ENCODE measurements at places on chromosomes 4 and X.

DNA sequence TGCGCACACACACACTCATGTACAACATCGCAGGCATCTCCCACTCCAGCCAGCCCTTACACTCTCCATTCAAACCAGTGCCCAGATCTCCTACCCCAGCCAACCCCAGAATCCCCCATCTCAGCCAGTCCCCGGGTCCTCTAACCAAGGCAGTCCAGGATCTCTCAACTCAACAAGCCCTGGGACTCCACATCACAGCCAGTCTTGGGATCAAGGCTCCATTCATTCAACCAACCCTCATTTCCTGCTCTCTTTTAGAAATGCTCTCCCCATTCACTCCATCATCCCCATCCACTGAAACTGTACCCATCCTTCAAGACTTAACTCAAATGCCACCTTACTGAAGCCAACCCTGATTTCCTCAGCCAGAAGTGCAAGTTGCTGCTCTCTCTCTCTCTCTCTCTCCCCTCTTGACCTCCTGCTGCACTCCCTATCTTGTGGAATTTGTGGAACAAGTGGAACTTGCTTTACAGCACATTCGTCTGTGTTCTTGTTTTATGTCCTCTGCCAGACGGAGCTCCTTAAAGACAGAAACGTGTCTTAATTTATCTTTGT, 40.6 kb upstream of the IQSEC2 start:
- no peak for DNase-seq

- no peak for DNase-seq
Measured at GRCh38 chr4:184039963-184040383, 134.9 kb downstream of the STOX2 start.

DNA sequence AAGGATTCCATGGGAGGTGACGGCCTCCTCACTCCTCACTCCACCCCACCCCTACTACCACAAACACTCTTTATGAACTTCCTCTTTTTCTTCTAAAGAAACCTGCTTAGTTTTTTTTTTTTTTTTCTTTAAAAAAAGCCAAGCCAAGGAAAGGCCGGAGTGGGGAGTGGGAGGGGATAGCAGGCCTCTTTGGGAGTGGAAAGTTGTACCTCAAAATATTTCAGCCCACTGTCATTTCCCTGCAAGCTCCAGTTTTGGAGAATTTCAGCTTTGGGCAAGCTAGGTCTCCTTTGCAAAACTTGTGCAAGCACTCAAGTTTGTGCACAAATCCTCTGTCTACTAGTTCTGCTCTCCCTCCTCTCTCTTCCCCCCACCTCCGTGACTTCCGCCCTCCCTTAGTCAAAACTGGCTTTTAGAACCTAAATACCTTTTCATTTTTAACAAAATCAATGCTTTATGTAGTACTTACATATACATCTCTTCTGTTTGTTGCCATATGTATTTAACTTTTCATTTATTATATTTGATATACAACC, 512 bp upstream of the ANTXR2 start:
- no peak for DNase-seq

DNA sequence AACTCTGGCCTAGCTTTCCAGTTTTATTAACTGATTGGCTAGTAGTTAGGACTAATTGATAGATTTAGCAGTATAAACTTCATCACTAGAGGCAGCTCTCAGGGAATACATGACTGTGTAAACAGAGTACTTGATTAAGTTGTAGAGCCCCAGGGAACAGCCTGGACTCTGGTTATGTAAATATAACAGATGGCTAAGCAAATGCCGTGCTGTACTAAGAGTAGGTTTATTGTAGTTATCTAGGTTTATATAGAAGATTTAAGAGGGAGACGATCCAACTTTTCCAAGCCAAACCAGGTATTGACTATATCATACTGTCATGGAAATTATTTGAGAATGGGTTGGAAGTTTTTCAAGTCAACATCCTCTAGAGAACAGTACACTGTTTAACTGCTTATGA, 463.4 kb upstream of the GRID2 start:
- no peak for DNase-seq

DNA sequence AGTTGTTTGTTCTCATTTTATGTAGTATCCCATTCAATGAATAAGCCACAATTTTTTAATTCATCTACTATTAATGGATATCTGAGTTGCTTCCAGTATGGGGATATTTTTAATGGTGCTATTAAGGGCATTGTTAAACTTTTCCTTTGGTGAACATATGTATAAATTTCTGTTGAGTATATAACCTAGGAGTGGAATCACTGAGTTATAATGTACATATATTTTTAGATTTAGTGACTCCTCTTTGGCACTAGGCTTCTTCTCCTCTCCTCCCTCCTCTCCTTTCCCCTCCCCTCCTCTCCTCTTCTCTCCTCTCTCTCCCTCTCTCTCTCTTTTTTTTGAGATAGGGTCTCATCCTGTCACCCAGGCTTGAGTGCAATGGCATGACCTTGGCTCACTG, 26.4 kb downstream of the RBM47 start:
- DNase-seq: no peak

DNA sequence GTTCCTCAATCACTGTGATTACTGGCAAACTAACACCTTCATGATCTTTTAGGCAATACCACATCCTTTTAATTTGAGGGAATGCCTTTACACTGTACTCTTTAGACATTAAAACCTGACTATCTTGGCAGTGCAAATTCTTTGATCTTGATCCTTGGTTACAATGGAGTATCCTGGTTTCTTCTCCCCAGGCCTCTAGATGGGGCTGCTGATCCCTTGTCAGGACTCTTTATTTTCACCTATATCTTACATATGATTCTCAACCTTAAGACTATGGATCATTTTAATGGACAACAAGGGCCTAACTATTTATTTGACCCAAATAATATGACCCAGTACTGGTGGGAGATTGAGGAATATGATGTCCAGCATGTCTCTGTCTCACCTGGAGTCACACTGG, 1005.5 kb upstream of the INTU start:
- DNase-seq: no peak

- no peak for DNase-seq
Measured at GRCh38 chr4:8115203-8115520, 43.5 kb downstream of the ABLIM2 start.

- no peak for DNase-seq
Measured at GRCh38 chr4:7134737-7135388, 57.5 kb upstream of the SORCS2 start.

DNA sequence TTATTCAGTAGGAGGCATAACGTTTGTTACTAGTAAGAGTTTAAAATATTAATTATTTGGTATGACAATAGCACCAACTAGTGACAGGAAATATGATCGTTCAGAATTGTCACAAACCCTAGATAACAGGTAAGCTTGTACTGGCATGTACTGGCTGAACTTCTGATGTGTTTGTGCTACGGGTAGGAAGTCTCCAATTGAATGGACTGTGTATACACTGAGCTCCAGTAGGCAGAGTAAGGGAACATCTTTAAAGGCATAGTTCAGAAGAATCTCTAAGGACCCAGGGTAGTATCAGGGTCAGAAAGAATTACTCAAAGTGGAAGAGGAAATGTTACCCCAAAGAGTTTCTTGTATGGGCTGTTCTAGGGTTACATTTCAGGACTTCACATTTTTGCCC, 230.4 kb downstream of the EDA2R start:
- DNase-seq: peak; percentile 67

DNA sequence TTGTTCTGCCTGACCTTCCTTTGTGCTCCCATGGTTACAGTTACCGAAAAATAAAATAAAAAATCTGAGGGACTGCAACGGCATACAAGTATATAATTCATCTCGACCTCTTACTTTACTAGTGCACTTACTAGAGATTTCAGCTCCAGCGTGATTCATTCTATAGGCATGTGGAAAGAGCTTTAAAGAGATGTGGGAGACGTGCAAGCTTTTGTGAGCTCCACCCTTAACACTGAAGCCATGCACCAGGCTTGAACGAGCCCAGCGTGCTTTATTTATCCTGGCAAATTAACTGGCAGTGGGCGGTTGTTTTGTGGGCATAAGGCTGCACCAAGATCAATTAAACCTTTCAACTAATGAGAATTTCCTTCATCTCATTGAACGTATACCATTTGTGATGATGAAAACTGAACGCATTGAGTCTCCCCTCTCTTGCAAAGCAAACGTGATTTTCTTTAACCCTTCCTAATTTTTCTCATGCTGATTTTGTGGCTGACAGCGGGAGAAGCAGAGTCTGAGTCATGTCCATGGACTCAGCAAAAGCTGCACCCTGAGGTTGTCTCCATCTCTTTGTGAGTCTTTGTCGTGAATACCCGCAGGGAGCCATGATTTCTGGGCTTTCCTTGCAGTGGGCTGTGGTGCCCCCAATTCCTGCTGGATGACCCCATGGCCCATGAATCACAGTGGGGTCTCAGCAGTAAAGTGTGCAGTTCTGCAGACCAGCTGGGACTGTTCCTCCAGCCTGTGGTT, 60.1 kb downstream of the MXRA5 start:
- no peak for DNase-seq

DNA sequence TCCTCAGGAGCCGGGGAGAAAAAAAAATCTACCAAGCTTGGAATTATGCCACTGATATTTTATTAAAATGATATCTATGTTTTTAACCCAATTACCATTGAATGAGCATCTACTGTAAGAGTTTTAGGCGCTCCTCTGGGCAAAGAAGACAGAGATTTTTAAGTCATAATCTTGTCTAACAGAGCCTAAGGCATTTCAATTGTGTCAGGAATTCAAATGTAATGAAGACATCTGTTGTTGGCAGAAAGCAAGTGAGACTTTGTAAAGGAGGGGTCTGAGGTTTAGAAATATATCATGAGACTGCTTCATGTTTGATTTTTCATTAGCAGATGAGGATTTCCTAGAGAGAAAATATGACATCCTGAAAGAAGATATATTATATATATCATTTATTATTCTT, 1158.1 kb downstream of the FSTL5 start:
- no peak for DNase-seq

- DNase-seq: no peak
Measured at GRCh38 chrX:12229986-12230385, 91.7 kb downstream of the FRMPD4 start.

- no peak for DNase-seq
Measured at GRCh38 chr4:127783026-127783769, 1.1 kb downstream of the HSPA4L start.

GRCh38 chr4:132063829-132064228, 1085.3 kb upstream of the PCDH10 start:
- no peak for DNase-seq

GRCh38 chrX:15998350-15998749, 125.0 kb upstream of the GRPR start:
- no peak for DNase-seq

DNA sequence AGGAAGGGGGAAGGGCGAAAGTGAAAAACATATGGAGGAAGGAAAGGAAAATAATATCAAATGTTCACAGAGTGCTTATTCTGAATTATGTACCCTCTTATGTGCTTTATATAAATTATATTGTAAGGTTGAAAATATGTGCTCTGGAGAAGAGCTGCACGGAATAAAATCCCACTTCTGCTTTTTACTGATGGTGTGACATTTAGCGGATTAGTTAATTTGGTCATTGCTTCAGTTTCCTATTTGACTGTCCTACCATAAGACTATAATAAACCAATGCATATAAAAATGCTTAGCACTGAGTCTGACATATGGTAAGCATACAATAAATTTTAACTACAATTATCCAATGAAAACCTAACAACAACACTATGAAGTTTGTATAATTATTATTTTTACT, 86.2 kb downstream of the NPFFR2 start:
- no peak for DNase-seq

DNA sequence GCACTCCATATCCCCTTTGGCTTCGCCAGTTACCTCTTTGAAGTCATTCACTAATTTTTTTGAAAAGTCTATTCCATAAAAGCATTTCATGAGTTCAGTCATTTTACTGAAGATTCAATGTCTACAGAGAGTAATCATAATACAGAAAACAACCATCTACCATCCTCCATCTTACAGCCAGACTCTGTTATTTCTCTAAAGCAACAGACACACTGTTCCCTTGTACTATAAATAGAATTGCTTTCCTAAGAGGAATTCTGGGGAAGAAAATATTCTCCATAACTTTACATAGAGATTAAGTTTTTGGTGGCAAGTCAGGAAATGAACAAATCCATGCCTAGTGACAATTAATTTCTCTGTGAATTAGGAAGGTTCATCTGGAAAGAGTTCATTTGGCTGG, 37.0 kb downstream of the XK start:
- no peak for DNase-seq

GRCh38 chrX:97290199-97290598, 406.5 kb downstream of the RPA4 start:
- DNase-seq: no peak

- DNase-seq: no peak
Measured at GRCh38 chr4:173666-174314, 49.5 kb downstream of the ZNF718 start.

GRCh38 chr4:99473131-99473530, 37.7 kb upstream of the C4orf17 start:
- DNase-seq: no peak

- DNase-seq: peak; percentile 40
Measured at GRCh38 chrX:151397741-151398070, 700 bp downstream of the VMA21 start.

- DNase-seq: no peak
Measured at GRCh38 chr4:186345184-186345583, 79.2 kb downstream of the F11 start.

DNA sequence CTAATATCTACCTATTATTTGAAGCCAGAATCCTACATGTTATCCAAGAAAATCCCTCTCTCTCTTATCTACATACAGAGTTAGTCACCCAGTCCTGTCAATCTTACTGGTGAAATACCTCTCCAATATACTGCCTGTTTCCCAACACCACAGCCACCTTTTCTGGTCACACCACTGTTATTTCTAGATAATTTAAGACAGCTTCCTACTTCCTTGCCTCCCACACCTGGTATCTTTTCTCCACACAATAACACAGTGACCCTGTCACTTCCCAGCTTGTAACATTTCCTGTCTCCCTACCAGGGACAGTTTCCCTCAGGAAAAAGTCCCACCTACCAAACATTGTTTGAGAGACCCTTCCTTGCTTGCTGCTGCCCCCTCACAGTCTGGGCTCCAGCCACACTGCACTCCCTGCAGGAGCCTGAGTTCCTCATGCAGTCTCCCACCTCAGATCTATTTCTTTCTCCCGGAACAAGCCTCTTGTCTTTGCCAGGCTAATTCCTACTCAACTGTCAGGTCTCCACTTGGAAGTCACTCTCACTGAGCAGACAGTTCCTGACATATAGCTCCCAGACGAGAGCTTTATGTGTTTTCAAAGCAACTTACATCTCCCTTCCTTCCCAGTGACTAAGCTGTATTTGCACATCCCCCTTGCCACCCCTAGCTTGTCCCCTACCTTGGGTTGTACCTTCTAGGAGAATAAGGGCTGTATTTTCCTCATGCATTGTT, 73.6 kb upstream of the QRFPR start:
- DNase-seq: no peak

- DNase-seq: no peak
Measured at GRCh38 chr4:24056289-24056688, 166.4 kb upstream of the PPARGC1A start.

DNA sequence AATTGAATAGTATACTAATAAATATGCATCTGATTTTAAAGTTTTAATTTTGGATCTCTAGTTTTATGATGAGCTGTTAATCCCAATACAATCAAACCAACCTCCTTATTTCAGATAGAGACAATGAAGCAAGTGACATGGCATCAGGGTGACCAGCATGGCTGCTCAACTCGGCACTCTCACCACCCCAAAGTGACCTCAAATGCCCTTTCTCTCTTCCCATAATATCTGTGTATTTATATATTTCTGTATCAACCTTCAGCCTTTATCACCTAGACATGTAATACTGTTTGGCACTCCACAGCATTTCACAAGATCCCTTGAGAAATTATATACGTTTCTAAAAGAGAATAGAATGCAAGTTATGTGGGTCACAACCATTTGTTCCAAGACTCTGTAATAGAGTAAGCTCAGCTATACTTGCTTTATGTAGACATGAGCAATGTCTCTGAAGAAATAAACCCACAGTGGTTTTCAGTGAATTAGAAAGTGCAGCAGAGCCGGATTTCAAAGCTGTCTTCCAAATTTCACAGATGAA, 1623.2 kb upstream of the PABPC4L start:
- no peak for DNase-seq
